ENCODE measurements at places on chromosomes 6 and 20.

GRCh38 chr20:23832775-23833513 is 6.4 kb upstream of the CST2 start:
- no peak for DNase-seq

- DNase-seq = no peak
These were observed 228.7 kb upstream of the RREB1 start for GRCh38 chr6:6878887-6879585.

- DNase-seq = no peak
These were observed 51.9 kb downstream of the PYGB start for GRCh38 chr20:25299806-25300205.

GRCh38 chr20:53789989-53790675 is 196.5 kb upstream of the ZNF217 start:
- no peak for DNase-seq

DNA sequence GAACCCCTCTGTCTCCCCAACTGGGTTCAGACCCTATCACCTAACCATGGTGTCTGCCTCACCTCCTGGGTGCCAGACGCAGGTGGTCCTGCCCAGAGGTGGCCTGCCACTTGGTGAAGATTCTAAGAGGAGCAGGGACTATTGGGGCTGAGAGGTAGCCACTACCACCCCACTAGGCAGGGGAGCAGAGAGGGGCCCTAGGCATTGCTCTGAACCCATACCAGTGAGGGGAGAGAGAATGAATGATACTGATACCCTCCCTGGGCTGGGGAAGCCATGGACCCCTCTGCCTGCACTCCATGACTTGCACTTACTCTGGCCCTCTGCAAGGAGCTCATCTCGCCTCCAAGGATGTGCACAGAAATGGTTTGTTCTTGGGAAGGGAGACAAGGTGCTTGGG is 31.7 kb upstream of the SPDEF start:
- no peak for DNase-seq

- no peak for DNase-seq
These were observed 179.5 kb downstream of the SOX4 start for GRCh38 chr6:21772884-21773575.

GRCh38 chr6:37706749-37707148 is 9.1 kb upstream of the MDGA1 start:
- no peak for DNase-seq

- DNase-seq = no peak
These were observed 267.8 kb downstream of the PTPRK start for GRCh38 chr6:128252341-128253176.

DNA sequence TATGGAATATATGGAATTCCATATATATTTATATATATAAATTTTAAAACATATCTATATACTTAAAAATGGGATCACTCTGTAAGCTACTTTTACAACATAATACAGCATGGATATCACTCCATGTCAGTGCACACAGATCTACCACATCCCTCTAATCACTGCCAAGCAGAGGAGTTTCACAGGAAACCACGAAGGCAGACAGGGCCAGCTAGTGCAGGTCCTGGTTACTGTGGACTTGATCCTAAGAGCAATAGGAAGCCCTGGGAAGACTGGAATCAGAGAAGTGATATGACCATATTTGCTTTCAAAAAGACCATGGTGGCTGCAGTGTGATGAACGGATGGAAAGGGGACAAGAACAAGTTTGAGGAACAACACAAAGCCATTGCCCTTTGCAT is 40.0 kb upstream of the NRN1 start:
- DNase-seq = no peak
